SK-N-SH (cell line): ENCODE measurements at places on chromosomes 7 and 10. TPM values are rescaled to one million over a fixed set of nuclear protein-coding genes. Genes with fewer than 3 reads are reported as not detected.

- no peak for DNase-seq
Measured at GRCh38 chr10:6583447-6583846, 3.4 kb upstream of the PRKCQ start.

- no peak for DNase-seq
Measured at GRCh38 chr7:118288098-118288497, 63.6 kb downstream of the ANKRD7 start.

- DNase-seq = no peak
Measured at GRCh38 chr7:156151078-156151477, 338.8 kb upstream of the SHH start.

DNA sequence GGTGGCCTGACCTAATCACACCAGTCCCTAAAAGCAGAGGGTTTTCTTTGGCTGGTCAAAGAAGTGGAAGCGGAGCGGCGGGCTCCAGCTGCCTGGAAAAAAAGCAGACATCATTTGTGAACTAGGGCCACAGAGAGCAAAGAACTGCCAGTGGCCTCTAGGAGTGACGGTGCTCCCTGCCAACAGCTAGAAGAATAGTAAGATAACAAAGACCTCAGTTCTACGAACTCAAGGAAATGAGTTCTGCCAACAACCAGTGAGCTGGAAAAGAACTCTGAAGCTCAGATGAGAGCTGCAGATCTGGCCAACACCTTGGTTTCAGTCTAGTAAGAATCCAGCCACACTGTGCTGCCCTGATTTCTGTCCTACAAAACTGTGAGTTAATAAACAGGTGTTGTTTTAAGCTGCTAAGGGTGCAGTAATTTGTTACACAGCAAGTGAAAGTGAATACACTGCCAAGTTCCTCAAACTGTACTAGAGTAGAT, 178.0 kb downstream of the SRPK2 start:
- DNase-seq = no peak

Gene LDB3
- polyA plus RNA-seq = 0.48 and 0.73 TPM in 2 replicates

Gene AQP1
- polyA plus RNA-seq = 1.7 and 2.4 TPM in 2 replicates

Gene AMZ1
- polyA plus RNA-seq = 0.15 and 0.19 TPM in 2 replicates

Gene DYNC1I1
- polyA plus RNA-seq = 0.05 and 0.21 TPM in 2 replicates
